ENCODE measurements at places on chromosomes 12 and 14.

DNA sequence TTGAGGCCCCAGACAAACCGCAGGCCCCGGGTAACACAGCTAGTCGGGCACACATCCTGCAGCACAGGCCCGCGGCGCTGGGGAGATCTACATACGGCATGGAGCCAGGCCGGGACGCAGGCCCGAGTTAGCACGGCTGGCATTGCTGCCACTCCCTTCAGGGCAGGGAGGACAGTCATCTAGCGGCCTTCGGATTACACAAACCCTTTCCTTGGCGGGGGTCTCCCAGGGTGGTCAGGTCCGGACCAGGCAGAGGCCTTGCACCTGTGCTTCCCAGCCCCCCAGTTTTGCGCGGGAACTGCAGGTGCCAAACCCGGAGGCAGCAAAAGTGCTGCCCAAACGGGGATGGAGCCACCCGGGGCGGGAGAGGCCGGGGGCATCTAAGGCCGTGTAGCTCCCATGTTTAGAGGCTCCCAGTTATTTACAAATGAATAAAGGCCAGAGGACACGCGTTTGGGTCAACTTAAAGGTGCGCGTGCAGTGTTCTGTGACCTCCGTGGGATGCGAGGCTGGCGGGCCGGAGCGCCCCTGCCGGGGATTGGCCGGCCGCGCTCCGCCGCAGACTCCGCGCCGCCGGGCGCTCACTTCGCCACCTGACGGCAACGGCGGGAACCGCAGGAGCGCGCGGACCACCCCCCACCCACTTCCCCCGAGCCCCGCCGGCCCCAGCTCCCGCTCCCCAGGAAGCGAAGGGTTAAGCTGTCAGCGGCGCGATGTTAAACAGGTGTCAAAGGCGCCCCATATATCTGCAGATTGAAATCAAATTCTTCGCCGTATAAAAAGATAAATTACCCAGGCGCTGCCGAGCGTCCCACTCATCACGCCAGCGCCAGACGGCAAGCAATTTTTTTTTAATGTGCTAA is 18.1 kb downstream of the VSX2 start:
- DNase-seq: no peak

DNA sequence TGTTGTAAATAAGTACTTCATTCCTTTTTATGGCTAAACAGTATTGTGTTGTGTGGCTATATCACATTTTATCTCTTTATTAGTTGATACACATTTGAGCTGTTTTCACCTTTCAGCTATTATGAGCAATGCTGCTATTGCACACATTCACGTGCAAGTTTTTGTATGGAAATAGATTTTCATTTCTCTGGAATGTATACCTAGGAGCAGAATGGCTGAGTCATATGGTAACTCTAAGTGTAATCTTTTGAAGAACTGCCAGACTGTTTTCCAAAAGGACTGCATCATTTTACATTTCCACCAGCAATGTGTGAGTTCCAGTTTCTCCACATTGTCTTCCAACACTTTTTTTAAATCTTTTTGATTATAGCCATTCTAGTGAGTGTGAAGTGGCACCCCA is 134.0 kb downstream of the SRGAP1 start:
- no peak for DNase-seq

DNA sequence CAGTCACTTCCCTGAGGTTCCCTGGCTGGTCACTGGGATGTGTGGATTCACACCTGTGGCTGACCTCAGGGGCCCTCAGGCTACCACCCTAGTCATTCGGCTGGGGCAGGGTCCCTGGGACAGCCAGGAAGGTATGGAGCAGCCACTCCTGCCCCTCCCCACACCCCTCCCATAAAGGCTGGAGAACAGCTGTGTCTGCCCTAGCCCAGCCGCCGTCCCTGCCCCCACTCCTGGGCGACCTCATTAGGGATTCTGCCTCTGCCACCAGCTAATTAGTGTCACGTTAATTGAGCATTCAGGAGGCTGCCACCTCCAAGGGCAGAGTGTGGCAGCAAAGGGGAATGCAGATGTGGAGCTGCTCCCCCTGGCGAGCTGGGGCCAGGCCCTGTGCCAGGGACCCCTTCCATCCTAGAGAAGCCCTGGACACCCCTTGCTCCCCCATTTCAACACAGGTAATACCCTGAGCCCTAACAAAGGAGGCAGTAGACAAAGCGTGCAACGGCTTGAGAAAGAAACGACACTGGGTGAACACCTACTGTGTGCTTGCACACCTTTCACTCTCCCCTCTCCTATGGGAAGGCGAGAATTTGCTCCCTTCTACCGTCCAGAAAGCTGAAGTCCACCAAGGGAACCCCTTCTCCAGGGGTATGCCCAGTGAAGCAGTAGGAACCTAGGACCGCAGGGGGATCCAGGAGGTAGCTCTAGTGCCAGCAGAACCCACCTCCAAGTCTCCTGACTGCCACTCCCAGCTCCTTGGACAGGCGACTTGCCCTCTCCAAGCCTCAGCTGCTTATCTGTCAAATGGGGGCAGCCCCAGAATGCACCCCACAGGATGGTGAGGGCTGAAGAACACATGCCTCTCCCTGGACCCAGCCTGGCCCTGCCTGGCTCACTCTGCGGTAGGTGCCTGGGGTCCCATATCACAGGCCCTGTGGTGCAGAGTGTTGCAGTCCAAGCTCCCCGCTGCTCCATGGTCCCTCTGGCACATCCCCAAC is 45.1 kb downstream of the FAM222A start:
- no peak for DNase-seq

GRCh38 chr14:101843665-101844064 is 82.2 kb downstream of the PPP2R5C start:
- DNase-seq: no peak
